ENCODE measurements at places on chromosomes 2 and 18. TPM values are rescaled to one million over a fixed set of nuclear protein-coding genes. Genes with fewer than 3 reads are reported as not detected.

RNU2-63P gene
- not detected for total RNA-seq

TUBA3E gene
- total RNA-seq, result not detected

ACTR1B gene
- total RNA-seq, result 53.7 TPM

CD207 gene
- total RNA-seq, result 0.10 TPM

TCF23 gene
- not detected for total RNA-seq

CASP8 gene
- total RNA-seq, result 129 TPM

FECH gene
- total RNA-seq, result 9.1 TPM

SLC5A7 gene
- under 0.01 TPM for total RNA-seq

SH3BP4 gene
- total RNA-seq, result 1.4 TPM

REG3G gene
- not detected for total RNA-seq

KHK gene
- total RNA-seq, result 0.52 TPM

CYRIA gene
- total RNA-seq, result 63.3 TPM

LRATD1 gene
- total RNA-seq, result under 0.01 TPM

ASIC4 gene
- total RNA-seq, result not detected

MSTN gene
- not detected for total RNA-seq

TUBB6 gene
- 36.7 TPM for total RNA-seq

CYP27A1 gene
- 10.8 TPM for total RNA-seq

ANKRD30BL gene
- total RNA-seq, result not detected

MTCL1 gene
- total RNA-seq, result 0.63 TPM

IKZF2 gene
- 12.6 TPM for total RNA-seq

DSC2 gene
- total RNA-seq, result 8.1 TPM

STPG4 gene
- total RNA-seq, result 1.2 TPM

TBR1 gene
- 0.10 TPM for total RNA-seq

PLEK gene
- 474 TPM for total RNA-seq

RAB12 gene
- 35.7 TPM for total RNA-seq

BIN1 gene
- total RNA-seq, result 43.9 TPM

LYPD6 gene
- total RNA-seq, result not detected

CASP10 gene
- 29.7 TPM for total RNA-seq

ERFE gene
- 0.10 TPM for total RNA-seq

ALLC gene
- not detected for total RNA-seq

DPY30 gene
- total RNA-seq, result 9.3 TPM

DUSP2 gene
- total RNA-seq, result 891 TPM

CD226 gene
- total RNA-seq, result 64.1 TPM

MC5R gene
- not detected for total RNA-seq

DPP4 gene
- 22.6 TPM for total RNA-seq

TSPYL6 gene
- total RNA-seq, result not detected

POTEC gene
- total RNA-seq, result not detected

ALPI gene
- total RNA-seq, result not detected

Measured in mononuclear cell (primary cell).